ENCODE measurements at places on chromosomes 5 and 9. TPM values are rescaled to one million over a fixed set of nuclear protein-coding genes. Genes with fewer than 3 reads are reported as not detected.

The TTLL11 gene
- total RNA-seq = 3.8 TPM

The PCDHB15 gene
- 0.37 TPM for total RNA-seq

The PTGDS gene
- 40.7 TPM for total RNA-seq

The SLC6A18 gene
- total RNA-seq = not detected

The MUSK gene
- 0.12 TPM for total RNA-seq

The UBAP1 gene
- 33.0 TPM for total RNA-seq

The LOX gene
- 58.0 TPM for total RNA-seq

The SLC6A19 gene
- total RNA-seq = not detected

The JAKMIP2 gene
- 10.8 TPM for total RNA-seq

The OMD gene
- total RNA-seq = not detected

The KIF2A gene
- total RNA-seq = 93.3 TPM

The FOXE1 gene
- not detected for total RNA-seq

The STXBP1 gene
- total RNA-seq = 58.5 TPM

The SLIT3 gene
- 2.5 TPM for total RNA-seq

The PCDHGA9 gene
- 4.2 TPM for total RNA-seq

The PHF24 gene
- 0.11 TPM for total RNA-seq

The GFI1B gene
- not detected for total RNA-seq

The ERGIC1 gene
- 111 TPM for total RNA-seq

The EQTN gene
- total RNA-seq = not detected

The SHOC1 gene
- not detected for total RNA-seq

The C9orf50 gene
- total RNA-seq = 0.12 TPM

The SLC6A7 gene
- total RNA-seq = not detected

The DMRT2 gene
- 0.62 TPM for total RNA-seq

The C5orf34 gene
- 11.5 TPM for total RNA-seq

The FBP2 gene
- total RNA-seq = not detected

The TAF11L10 gene
- not detected for total RNA-seq

The GDA gene
- total RNA-seq = 0.11 TPM

The PCDHGA1 gene
- 0.62 TPM for total RNA-seq

The SLC46A2 gene
- total RNA-seq = not detected

The TMEM203 gene
- 37.1 TPM for total RNA-seq

The PDLIM4 gene
- 107 TPM for total RNA-seq

The SAPCD2 gene
- total RNA-seq = 7.1 TPM

The CATSPER3 gene
- 0.12 TPM for total RNA-seq

The PPP3R2 gene
- total RNA-seq = not detected

The LTC4S gene
- total RNA-seq = 0.33 TPM

The PAIP1 gene
- 87.1 TPM for total RNA-seq

The WDR38 gene
- not detected for total RNA-seq

The SLC25A2 gene
- 0.50 TPM for total RNA-seq

The NEUROG1 gene
- total RNA-seq = not detected

The RABGAP1 gene
- total RNA-seq = 50.5 TPM

The IL5 gene
- not detected for total RNA-seq

The INSYN2B gene
- total RNA-seq = 11.2 TPM

The PLEKHG4B gene
- under 0.01 TPM for total RNA-seq

The GRIA1 gene
- 0.44 TPM for total RNA-seq

The C9orf153 gene
- 0.25 TPM for total RNA-seq

The AGGF1 gene
- total RNA-seq = 31.2 TPM

The LCN2 gene
- not detected for total RNA-seq

The CCL21 gene
- not detected for total RNA-seq

The DEPDC1B gene
- total RNA-seq = 20.7 TPM

The ZNF346 gene
- 12.7 TPM for total RNA-seq

The ZDHHC11B gene
- total RNA-seq = 0.50 TPM

The HTR4 gene
- not detected for total RNA-seq

The CYLC2 gene
- total RNA-seq = not detected

The FLT4 gene
- total RNA-seq = 0.11 TPM

The C8G gene
- total RNA-seq = 0.37 TPM
